Neural progenitor cell (in vitro differentiated cells): ENCODE measurements at places on chromosomes 4 and X.

DNA sequence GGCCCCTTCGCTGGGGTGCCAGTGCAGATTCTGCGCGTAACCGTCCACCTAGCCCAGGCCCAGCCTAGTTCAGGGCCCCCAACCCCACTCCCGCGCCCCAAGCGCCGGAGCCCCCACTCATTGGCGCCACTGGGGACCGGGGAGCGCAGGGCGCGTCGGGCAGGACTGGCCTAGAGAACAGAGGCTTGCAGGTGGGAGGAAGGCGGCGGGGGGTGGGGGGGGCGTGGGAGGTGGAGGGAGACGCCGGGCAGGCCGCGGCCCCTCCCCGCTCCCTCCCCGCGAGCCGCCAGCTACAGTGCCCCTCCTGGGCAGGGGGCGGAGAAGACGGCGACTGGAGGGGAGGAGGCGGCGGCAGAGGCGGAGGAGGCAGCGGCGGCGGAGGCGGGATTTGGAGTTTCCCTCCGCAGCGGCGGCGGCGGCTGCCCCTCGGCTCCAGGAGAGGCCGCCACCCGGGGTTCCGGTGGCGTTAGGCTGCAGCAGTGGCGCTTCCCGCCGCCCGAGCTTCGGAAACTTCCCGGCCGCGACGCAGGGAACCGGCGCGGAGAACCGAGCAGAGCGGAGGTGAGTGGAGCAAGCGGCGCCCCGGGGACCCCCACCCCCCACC is 4.8 kb upstream of the DUSP9 start:
- DNase-seq, result peak; percentile 74

- no peak for DNase-seq
These were observed 12.6 kb downstream of the DMD start for GRCh38 chrX:33198561-33199279.

GRCh38 chrX:34903316-34903715 is 39.3 kb upstream of the FAM47B start:
- no peak for DNase-seq

GRCh38 chr4:2339458-2340271 is 77.8 kb upstream of the MXD4 start:
- no peak for DNase-seq

- DNase-seq, result no peak
These were observed 117.9 kb downstream of the TBC1D19 start for GRCh38 chr4:26701786-26702227.

GRCh38 chrX:150449313-150449712 is 86.2 kb downstream of the MAMLD1 start:
- no peak for DNase-seq

GRCh38 chr4:90328558-90328957 is 201.4 kb downstream of the CCSER1 start:
- peak; percentile 42 for DNase-seq

DNA sequence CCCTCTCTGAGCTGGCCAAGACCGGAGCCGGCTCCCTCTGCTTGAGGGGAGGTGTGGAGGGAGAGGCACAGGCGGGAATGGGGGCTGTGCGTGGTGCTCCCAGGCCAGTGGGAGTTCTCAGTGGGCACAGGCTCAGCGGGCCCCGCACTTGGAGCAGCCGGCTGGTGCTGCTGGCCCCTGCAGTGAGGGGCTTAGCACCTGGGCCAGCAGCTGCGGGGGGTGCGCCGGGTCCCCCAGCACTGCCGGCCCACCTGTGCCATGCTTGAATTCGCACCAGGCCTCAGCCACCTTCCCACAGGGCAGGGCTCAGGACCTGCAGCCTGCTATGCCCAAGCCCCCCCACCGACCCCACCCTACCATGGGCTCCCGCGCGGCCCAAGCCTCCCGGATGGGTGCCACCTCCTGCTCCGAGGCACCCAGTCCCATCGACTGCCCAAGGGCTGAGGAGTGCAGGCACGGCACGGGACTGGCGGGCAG is 602.5 kb downstream of the KCTD8 start:
- no peak for DNase-seq

- DNase-seq, result no peak
These were observed 337.3 kb upstream of the DIPK2B start for GRCh38 chrX:45537936-45538335.

GRCh38 chr4:173449380-173449717 is 50.4 kb upstream of the SCRG1 start:
- DNase-seq, result no peak

GRCh38 chrX:19814240-19814639 is 73.2 kb downstream of the SH3KBP1 start:
- DNase-seq, result no peak

DNA sequence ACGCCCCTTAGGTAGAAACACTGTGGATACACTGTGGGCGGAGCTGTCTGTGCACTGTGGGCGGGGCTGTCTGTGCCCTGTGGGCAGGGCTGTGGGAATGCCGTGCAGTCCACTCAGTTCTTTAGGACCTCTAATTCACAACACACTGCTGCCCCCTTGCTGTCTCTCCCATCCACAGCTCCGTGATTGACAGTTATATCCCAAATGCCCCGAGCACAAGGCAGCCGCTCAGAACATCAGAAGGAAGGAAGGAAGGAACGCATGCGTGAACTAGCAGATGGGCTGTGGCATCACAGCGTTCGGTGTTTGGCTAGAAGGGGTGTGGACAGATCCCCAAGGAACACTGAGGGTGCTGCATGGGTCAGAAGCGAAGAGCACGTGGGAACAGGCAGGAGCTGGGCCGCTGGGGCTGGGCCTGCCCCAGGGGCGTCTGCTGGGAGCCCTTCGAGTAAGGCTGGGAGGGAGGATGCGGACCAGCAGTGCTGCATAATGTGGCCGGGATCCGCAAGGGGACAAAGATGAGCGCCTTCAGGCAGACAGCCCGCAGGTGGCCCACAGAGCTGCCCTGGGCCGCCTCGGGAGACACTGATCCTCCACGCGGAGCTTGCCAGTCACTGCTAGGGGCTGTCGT is 29.8 kb downstream of the ACOX3 start:
- peak; percentile 83 for DNase-seq

GRCh38 chrX:34578237-34578636 is 78.8 kb downstream of the TMEM47 start:
- DNase-seq, result peak; percentile 41

GRCh38 chrX:37745354-37745753 is 34.5 kb upstream of the CYBB start:
- peak; percentile 71 for DNase-seq

DNA sequence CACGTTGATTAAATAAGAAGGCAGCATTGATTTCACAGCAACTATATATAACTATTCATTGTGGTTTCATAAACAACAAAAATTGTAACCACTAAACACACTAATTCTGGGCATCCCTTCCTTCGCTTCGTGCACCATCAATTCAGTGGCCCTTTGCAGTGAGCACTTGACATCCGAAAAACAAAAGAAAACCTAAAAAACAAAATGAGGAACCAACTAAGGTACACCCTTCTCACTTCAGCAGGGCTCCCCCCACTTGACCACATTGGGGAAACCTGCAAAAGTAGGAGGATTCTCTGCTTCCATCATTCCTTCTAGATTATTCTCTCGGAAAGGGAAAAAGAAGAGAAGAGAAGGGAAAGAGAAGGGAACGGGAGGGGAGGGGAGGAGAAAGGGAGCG is 28.3 kb downstream of the NBDY start:
- no peak for DNase-seq

DNA sequence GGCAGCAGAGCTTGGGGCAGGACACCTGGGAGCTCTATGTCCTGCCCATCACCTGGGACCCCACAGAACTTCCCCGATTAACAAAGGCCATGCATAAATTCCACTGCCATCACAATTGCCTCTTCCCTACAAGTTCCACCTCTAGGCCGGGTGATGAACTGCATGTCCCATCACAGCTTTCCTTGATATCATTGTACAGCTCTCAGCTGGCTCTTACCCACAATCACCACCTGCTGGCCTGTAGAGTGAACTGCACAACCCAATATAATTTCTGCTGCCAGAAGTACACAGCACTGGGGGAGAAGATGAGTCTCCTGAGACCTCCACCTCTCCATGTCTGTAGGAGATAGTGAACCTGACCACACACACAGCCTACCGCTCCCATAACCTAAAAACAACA is 285.0 kb upstream of the AADAT start:
- peak; percentile 50 for DNase-seq

DNA sequence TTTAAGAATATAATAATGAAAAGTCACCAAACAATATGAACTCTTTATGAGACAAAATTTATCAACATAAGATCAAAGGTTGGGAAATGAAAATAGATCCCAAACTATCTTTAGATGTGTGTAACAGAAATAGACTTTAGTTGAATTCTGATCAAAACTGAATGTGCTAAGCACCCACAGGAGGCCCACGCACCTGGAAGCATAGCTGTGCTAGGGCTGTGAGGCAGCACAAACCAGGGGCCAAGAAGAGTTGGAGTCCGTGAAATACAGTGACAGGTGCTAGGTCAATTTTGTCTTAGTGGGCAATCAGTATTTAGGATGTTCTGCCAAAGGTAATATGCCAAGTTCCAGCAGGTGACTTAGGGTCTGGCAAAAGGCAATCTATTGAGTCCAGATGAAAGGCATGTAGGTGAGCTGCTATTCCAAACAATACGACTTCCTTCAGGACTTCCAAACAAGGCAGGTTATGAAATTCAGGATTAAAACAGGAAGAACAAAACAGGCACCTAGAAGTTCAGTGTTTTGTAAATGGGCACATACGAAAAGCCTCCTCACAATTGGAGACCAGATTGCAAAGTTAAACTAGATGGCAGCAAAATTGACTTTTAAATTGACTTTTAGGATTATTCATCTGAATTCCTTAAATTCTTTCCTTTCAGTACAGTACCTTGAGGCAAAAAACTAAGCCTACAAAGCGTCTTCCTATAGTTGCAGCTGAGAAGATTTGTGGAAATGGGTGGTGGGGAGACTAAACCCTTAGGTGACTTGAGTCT is 4.7 kb upstream of the PCDH18 start:
- no peak for DNase-seq

GRCh38 chr4:120056246-120056645 is 10.4 kb downstream of the MAD2L1 start:
- DNase-seq, result no peak
